ENCODE measurements at places on chromosomes 4 and X.

GRCh38 chr4:39908284-39908683 lies 69.4 kb downstream of the PDS5A start:
- peaks cover 5% of the 10 kb centered on the region for H3K27me3 ChIP-seq
- H3K4me1 ChIP-seq: no peaks in the 10 kb centered on the region

GRCh38 chr4:108192056-108192455 lies 23.3 kb upstream of the LEF1 start:
- peaks cover 7% of the 10 kb centered on the region for H3K27me3 ChIP-seq
- no peak overlapping the region for H3K4me3 ChIP-seq
- DNase-seq: peak; percentile 16
- peak overlapping the region; percentile 10 for H3K27ac ChIP-seq
- H3K36me3 ChIP-seq: no peaks in the 10 kb centered on the region

DNA sequence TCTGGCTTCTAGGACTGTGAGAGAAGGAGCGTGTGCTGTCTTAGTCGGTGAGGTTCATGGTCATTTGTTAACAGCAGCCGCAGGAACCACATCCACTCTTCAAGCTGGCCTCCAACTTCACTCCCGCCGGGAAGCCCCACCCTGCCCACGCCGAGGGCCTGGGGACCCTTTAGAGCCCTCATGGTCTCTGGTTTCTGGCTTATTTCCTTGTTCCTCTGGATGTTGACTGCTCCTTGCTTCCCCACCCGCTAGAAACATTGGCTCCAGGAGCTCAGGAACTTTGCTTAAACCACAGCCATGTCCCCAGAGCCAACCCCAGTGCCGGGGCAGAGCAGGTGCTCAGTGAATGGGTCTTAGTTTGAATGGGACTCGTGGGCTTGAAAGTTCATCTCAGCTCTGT lies 40.8 kb downstream of the HTRA3 start:
- no peak overlapping the region for H3K4me3 ChIP-seq
- peaks cover 22% of the 10 kb centered on the region for H3K27me3 ChIP-seq

DNA sequence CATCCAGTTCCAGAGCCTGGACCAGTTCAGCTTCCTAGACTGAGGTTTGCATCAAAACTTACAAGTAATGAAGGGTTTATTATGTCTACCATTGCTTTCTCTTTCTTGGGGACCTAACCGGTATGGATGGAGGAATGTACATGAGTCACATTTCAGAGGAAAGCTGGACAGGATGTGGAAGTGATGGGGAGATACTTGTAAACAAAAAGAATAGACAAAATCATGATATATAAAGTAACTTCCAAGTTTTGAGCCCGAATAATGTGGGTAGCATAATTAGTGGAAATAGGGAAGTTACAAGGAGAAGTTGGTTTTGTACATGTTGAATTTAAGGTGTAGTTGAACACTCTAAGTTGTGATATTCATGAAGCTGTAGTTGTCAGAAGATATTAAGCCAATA lies 15.0 kb downstream of the FNIP2 start:
- H3K27me3 ChIP-seq: peaks cover 3% of the 10 kb centered on the region
- H3K4me3 ChIP-seq: no peak overlapping the region
- H3K36me3 ChIP-seq: no peaks in the 10 kb centered on the region
- no peak for DNase-seq
- peaks cover 64% of the 10 kb centered on the region for H3K4me1 ChIP-seq

- peaks cover 54% of the 10 kb centered on the region for H3K36me3 ChIP-seq
- DNase-seq: no peak
- no peak overlapping the region for H3K27ac ChIP-seq
These were observed 38.9 kb downstream of the WDR1 start for GRCh38 chr4:10077483-10078335.

DNA sequence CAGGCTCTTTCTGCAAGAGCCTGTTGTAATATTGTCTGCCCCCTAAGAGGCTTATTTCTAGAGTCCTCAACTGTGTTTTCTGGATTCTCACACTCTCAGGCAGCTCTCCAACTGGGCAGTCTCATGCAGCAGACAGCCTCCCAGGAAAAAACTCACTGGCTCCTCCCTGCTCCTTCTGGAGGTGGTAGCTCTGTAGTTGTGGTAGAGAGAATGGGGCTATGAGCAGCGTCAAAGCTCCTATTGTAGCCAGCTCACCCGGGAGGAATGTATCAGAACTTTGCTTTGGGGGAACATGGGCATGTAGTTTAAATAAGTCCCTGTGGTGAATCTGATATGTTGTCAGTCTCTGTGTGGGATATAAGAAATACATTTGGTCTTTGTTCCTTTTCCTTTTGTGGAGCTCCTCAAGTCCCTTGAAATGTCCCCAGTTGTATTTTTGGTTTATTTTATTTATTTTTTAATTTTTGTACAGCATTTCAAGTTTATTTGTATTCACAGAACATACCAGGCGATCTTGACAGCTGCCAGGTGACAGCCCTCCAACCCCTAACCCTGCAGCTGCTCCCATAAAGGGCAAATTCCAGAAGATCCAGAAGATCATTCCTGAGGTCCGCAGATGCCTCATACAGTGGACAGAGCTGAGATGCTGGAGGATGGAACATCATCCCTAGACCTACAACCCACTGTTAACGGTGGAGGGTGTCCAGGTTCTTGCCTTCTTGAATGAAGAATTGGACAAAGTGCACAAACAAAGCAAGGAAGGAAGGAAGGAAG lies 45.7 kb downstream of the TRIM61 start:
- H3K4me3 ChIP-seq: no peak overlapping the region
- H3K27me3 ChIP-seq: no peaks in the 10 kb centered on the region
- peaks cover 6% of the 10 kb centered on the region for H3K36me3 ChIP-seq
- H3K27ac ChIP-seq: no peak overlapping the region

DNA sequence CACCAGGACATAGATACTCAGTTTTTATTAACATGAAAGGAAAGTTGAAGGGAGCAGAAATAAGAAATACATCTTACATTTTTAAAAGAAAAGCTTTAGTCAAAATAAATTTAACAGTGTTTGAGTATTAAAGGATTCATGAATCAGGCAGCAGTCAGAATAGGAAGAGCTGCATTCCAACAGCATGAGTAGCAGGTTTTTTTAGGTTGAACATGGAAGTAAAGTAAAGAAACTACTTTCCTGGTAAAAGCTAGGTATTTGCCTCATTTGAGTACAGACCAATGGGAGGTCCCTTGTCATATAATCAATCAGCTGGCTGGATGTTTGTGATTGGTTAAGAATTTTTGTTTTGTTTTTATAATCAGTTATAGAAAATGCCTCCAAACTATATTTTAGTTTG lies 645.9 kb upstream of the INTU start:
- H3K27ac ChIP-seq: no peak overlapping the region
- no peaks in the 10 kb centered on the region for H3K4me1 ChIP-seq
- no peak overlapping the region for H3K4me3 ChIP-seq
- no peaks in the 10 kb centered on the region for H3K27me3 ChIP-seq

GRCh38 chr4:101941816-101942358 lies 151.4 kb downstream of the BANK1 start:
- H3K27me3 ChIP-seq: no peaks in the 10 kb centered on the region
- no peaks in the 10 kb centered on the region for H3K36me3 ChIP-seq
- DNase-seq: no peak
- no peak overlapping the region for H3K4me3 ChIP-seq

DNA sequence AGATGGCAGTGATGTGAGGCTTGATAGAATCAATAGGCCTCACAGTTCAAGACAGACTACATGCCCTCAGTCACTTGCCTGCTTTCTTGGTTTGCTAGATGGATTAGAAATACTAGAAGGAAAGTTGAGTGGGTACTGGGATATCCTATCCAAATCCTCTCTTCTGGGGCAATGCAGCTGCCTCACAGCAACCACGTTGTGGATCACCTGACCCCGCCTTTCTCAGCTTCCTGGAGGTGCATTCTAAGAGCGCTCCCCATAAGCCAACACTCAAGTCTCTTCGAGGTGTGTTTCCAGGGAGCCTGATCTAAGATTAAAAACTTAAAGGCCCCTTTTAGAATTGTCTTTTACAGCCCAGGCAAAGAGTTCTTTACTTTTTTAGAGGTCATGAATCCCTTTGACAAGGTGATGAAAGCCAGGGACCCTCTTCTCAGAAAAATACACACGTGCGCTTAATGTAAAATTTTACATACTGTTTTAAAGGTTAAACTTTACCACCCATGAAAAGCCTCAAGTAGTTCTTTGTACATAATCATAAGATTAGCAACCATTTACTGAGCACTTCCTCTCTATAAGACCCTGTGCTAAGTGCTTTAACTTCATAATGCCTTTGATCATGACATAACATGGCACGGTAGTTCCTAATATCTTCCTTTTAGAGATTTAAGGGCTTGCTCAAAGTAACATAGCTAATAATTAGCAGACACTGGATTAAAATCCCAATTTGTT lies 840 bp upstream of the RPL34 start:
- peaks cover 36% of the 10 kb centered on the region for H3K36me3 ChIP-seq
- H3K27me3 ChIP-seq: no peaks in the 10 kb centered on the region
- peak overlapping the region; percentile 95 for H3K4me3 ChIP-seq
- no peak for DNase-seq

GRCh38 chr4:42906891-42907759 lies 14.6 kb downstream of the GRXCR1 start:
- H3K36me3 ChIP-seq: no peaks in the 10 kb centered on the region
- no peak overlapping the region for H3K27ac ChIP-seq
- no peak overlapping the region for H3K4me3 ChIP-seq

DNA sequence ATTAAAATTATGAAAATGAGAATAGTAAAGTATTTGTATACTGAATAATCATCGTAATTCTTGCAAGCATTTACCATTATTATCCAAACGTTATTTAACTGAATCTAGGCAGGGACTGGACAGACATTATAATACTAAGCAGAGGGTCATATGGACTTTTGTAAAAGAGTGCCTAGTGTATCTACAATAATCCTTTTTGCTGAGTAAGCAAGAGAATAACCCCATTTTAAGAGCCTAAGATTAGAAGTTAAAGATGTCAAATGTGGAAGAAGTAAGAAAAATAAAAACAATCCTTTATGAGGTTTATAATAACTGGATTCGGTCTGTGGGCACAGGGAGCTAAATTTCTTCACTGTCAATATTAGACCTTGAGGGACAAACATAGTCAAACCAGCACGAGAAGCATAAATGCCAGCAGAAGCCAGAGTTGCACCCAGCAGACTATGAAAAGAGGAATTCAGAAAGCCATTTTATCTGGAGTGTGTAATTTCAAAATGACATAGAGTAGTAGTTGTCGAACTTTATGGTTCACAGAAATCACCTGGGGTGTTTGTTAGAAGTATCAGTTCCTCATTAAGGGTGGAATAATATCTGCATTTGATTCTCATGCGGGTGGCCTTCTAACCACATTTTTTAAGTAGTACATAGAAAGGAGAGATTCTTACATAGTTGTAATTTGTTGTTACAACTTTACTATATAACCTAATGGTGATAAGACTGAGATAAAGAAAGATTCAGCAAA lies 39.7 kb upstream of the DCLK2 start:
- H3K4me1 ChIP-seq: no peaks in the 10 kb centered on the region
- H3K27me3 ChIP-seq: peaks cover 14% of the 10 kb centered on the region
- no peak overlapping the region for H3K4me3 ChIP-seq
- DNase-seq: no peak
- H3K27ac ChIP-seq: no peak overlapping the region
- no peaks in the 10 kb centered on the region for H3K36me3 ChIP-seq

DNA sequence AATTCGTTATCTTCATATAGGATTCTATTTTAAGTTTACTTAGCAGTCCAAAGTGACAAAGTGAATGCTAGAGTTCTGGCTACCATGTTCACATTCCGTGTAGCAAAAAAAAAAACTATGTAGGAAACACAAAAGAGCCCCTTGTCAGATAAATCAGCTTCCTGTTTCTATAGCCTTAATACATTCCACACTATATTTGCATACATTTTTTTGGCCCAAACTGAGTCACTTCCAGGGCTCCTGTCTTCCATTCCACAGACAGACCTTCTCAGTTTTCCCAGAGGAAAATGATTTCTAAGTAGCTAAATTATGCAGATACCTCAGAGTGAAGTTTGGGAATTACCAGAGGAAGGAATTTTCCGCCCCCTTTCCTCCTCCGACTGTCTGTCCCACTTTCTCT lies 841.9 kb upstream of the HS3ST1 start:
- no peaks in the 10 kb centered on the region for H3K27me3 ChIP-seq
- no peak for DNase-seq
- H3K4me3 ChIP-seq: no peak overlapping the region
- H3K27ac ChIP-seq: no peak overlapping the region

DNA sequence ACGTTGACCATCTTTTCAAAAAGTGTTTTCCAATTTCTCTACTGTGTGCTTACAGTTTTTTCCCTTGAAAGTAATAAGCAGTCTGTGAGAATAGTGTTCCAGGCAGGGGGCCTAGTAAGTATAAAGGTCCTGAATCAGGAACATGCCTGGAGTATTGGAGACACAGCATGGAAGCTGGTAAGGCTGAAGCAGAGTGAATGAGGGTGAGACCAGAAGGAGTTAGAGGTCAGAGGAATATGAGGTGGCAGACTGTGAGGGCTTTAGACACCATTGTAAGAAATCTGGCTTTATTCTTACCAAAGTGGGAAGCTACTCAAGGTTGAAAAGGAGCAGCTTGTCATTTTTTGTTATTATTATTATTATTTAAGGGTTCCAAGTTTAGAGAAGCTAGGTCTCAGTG lies 107.4 kb downstream of the CT47B1 start:
- no peak for DNase-seq
- H3K36me3 ChIP-seq: no peaks in the 10 kb centered on the region
- no peak overlapping the region for H3K4me3 ChIP-seq
- H3K4me1 ChIP-seq: no peaks in the 10 kb centered on the region
- H3K27me3 ChIP-seq: peaks cover 4% of the 10 kb centered on the region

DNA sequence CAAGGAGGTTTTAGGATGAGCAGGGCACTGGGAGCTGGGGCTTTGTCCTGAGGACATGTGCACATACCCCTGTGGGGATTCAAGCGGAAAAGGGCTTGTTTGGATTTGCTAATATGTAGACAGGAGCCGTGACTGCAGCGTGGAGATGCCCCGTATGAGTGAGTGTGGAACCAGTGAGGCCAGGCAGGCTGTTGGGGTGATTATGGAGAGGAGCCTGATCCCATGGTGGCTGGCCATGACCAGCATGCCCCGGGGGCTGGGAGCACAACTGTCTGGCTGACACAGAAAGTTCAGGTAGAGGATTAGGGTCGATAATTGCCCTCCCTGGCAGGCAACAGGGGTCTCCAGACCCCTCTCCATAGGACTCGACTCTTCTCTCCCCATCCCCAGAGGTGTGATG lies 68.8 kb upstream of the STX18 start:
- H3K27me3 ChIP-seq: peaks cover 14% of the 10 kb centered on the region
- H3K4me1 ChIP-seq: peaks cover 51% of the 10 kb centered on the region
- no peak overlapping the region for H3K4me3 ChIP-seq
- peaks cover 16% of the 10 kb centered on the region for H3K36me3 ChIP-seq
- peak overlapping the region; percentile 69 for H3K27ac ChIP-seq

- H3K27me3 ChIP-seq: peaks cover 7% of the 10 kb centered on the region
- peaks cover 8% of the 10 kb centered on the region for H3K4me1 ChIP-seq
- DNase-seq: no peak
- no peak overlapping the region for H3K27ac ChIP-seq
- no peaks in the 10 kb centered on the region for H3K36me3 ChIP-seq
These were observed 23.1 kb upstream of the DHRSX start for GRCh38 chrX:2523911-2524310.
